ENCODE measurements at places on chromosomes 6 and 20. TPM values are rescaled to one million over a fixed set of nuclear protein-coding genes. Genes with fewer than 3 reads are reported as not detected.

- no peaks in the 10 kb centered on the region for H3K27me3 ChIP-seq
- no peak overlapping the region for H3K27ac ChIP-seq
- DNase-seq = no peak
Measured at GRCh38 chr20:21190869-21191268, 65.0 kb downstream of the KIZ start.

DNA sequence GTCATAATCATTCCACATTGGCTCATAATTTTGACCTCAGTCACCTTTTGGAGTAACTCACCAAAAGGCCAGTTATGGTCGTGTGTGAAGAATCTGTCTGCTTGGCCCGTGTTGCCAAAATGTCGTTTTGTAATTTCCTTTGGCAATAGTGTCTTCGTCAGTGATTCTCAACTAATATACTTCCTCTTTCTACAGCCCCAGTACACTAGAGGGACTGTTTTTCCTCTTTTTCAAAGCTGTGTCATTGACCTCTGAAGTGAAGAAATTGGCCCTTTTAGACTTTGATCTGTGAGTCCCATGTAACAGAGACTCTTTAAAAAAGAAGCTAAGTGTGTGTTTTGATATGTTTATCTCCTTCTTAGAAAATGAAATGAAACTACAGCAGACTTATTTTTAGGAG, 5.2 kb downstream of the FOXO3 start:
- H3K36me3 ChIP-seq = peaks cover 22% of the 10 kb centered on the region
- no peaks in the 10 kb centered on the region for H3K27me3 ChIP-seq
- H3K4me3 ChIP-seq = peak overlapping the region; percentile 46
- peak overlapping the region; percentile 87 for H3K27ac ChIP-seq
- no peak for DNase-seq

DNA sequence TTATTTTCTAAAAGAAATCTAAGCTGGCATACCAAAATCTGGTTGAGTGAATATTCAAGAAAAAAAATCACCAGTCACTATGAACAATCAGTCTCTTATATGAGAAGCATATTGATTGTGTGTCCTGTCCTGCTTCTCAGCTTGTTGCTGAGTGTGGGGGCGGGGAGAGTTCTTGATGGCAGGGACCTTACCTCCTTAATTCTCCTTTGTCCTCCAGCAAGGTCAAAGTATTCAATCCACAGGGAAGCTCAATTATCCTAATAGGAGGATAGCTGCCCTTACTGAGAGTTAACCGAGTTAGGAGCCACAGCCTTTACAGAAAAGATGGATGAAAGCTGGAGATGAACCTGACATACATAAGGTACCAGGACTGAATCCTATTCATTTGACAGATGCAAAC, 154.0 kb downstream of the LY86 start:
- H3K4me3 ChIP-seq = no peak overlapping the region
- H3K4me1 ChIP-seq = no peaks in the 10 kb centered on the region
- no peak overlapping the region for H3K27ac ChIP-seq
- peaks cover 19% of the 10 kb centered on the region for H3K27me3 ChIP-seq
- H3K36me3 ChIP-seq = no peaks in the 10 kb centered on the region

GRCh38 chr20:43666376-43667328, at the start of gene MYBL2:
TSS of gene MYBL2 (plus strand) at chr20:43667114. CDS start at chr20:43667284, 170 bp downstream.
- peaks cover 11% of the 10 kb centered on the region for H3K4me1 ChIP-seq
- H3K27ac ChIP-seq = no peak within 1 kb of the TSS
- DNase-seq = peak; percentile 87
- peaks cover 4% of the 10 kb centered on the region for H3K27me3 ChIP-seq

DNA sequence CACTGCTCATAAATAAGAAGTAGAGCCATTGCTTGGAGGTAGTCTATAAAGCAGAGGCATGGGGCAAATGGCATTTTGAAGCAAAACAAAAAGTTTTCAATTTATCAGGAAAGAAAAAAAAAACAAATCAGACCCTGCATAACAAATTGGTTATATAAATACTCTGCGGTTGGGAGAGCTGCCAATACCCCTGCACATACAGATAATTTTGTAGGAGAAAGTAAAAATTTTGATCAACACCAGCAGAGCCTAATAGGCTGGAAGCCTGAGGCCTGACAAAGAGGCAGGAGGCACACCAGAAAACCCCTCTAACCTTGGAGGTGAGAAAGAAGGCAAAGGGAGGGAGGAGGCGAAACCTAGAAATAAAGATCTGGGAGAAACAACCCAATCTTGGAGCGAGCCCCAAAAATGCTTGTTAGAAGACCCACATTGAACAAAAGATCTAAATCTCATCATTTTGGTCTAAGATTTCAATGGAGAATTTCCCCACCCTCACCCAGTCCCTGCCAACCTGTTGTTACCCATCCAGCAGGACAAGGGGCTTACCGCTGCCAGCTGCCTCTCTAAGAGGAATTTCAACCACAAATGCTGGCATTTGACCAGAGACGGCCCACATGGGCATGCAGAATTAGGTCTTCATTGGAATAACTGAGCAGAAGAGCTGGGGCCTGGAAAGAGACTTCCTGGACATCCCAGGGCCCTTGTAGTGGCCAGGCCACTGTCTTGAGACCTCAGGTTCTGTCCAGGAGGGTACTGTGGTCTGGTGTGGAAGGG, 28.4 kb downstream of the FOXA2 start:
- H3K4me1 ChIP-seq = no peaks in the 10 kb centered on the region
- no peak overlapping the region for H3K27ac ChIP-seq
- no peaks in the 10 kb centered on the region for H3K36me3 ChIP-seq

- DNase-seq = no peak
- peak overlapping the region; percentile 73 for H3K27ac ChIP-seq
- no peaks in the 10 kb centered on the region for H3K27me3 ChIP-seq
- peaks cover 22% of the 10 kb centered on the region for H3K4me1 ChIP-seq
- peak overlapping the region; percentile 75 for H3K4me3 ChIP-seq
Measured at GRCh38 chr6:7106752-7107577, 796 bp upstream of the RREB1 start.

GRCh38 chr20:64090165-64090564, 6.0 kb upstream of the LKAAEAR1 start:
- peaks cover 10% of the 10 kb centered on the region for H3K27me3 ChIP-seq
- DNase-seq = no peak
- no peak overlapping the region for H3K27ac ChIP-seq
- H3K4me3 ChIP-seq = no peak overlapping the region
- no peaks in the 10 kb centered on the region for H3K4me1 ChIP-seq

DNA sequence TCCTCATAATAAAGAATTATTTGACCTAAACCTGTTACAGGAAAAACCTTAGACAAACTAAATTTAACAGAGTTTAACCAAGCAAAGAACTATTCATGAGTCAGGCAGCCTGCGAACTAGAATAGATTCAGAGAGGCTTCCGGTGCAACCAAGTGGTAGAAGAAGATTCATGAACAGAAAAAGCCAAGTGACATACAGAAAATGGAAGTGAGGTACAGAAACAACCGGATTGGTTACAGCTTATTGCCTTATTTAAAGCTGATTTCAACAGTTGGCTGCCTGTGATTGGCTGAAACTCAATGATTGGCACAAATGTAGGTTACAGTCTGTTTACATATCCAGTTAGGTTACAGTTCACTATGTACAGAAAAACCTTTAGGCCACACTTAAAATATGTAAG, 10.1 kb downstream of the PPP1R3G start:
- no peak overlapping the region for H3K27ac ChIP-seq
- peaks cover 16% of the 10 kb centered on the region for H3K4me1 ChIP-seq
- no peak overlapping the region for H3K4me3 ChIP-seq
- no peaks in the 10 kb centered on the region for H3K36me3 ChIP-seq

DNA sequence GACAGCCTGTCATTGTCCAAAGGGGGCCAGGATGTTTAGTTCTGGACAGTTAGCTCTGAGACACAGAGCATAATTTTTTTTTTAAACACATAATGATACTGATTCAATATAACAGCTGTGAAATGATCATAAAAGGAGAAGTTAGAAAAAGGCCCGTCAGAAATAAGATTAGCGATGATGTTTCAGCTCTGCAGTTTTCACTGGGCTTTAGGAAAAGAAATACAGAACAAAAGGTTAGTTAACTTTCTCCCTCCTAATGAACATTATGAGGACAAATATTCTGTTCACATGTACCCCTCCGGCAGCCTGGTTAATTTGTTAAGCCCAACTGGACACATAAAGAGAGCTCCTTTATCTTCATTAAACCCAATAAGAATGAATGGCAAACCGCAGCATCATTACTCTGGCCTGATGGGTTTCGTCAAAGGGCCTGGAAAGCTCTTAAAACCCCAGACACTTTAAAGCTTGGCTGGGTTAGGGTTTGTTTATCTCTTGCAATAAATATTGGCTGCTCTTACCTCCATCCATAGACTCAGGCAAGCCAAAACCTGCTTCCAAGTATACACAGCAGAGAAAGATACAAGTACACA, 394.6 kb downstream of the KIF16B start:
- H3K4me1 ChIP-seq = no peaks in the 10 kb centered on the region
- no peaks in the 10 kb centered on the region for H3K36me3 ChIP-seq
- DNase-seq = no peak
- H3K27me3 ChIP-seq = no peaks in the 10 kb centered on the region

DNA sequence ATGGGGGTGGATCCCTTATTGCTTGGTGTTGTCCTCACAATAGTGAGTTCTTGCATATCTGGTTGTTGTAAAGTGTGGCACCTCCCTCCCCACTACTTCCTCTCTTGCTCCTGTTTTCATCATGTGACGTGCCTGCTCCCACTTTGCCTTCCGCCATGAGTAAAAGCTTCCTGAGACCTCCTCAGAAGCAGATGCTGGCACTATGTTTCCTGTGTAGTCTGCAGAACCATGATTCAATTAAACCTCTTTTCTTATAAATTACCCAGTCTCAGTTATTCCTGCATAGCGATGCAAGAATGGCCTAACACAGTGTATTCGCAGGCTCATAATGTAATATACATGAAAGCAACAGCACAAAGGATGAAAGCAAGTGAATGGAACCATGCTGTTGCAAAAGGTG, 28.4 kb upstream of the ANKRD60 start:
- no peak overlapping the region for H3K27ac ChIP-seq
- H3K4me1 ChIP-seq = peaks cover 9% of the 10 kb centered on the region
- DNase-seq = no peak
- H3K36me3 ChIP-seq = peaks cover 21% of the 10 kb centered on the region

DNA sequence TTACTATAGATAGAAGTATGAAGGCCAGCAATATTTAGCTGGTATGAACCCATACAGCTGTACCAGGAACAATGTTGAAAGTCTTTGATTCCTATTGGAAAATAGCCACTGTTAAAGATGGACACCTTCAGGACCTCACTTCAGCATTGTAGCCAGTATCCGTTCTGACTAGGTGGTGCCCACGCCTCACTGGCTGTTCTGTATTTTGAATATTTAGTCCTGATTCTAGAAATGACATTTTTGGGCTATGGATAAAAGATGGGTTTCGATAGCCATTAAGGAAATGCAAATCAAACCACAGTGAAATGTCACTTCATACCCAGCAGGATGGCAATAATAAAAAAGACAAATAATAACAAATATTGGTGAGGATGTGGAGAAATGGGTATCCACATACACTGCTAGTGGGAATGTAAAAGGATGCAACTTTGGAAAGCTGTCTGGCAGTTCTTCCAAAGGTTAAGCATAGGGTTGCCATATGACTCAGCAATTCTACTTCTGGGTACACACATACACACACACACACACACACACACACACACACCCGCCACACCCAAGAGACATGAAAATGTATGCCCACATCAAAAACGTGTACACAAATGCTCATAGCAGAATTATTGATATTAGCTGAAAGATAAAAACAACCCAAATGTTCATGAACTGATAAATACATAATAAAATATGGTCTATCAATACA, 56.8 kb downstream of the UTRN start:
- peaks cover 6% of the 10 kb centered on the region for H3K36me3 ChIP-seq
- H3K27me3 ChIP-seq = no peaks in the 10 kb centered on the region
- H3K4me3 ChIP-seq = no peak overlapping the region
- peaks cover 70% of the 10 kb centered on the region for H3K4me1 ChIP-seq
- no peak for DNase-seq
- peak overlapping the region; percentile 73 for H3K27ac ChIP-seq

DNA sequence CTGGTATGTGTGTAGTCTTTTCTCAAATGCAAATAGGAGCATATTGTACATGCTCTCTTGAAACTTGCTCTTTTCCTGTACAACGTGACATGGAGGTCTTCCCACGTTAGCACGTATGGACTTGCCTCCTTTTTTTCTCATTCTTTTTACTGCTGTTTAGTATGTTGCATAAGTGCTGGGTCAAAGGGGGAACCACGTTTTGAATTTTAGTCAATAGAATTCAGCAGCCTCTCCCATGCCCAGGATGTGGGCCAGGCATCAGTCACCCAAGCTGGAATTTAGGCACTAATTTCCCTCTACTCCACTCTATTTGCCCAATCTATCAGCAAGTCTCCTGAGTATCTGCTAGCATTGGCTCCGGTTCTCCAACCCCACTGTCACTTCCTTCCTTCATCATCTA, 41.5 kb upstream of the RNF24 start:
- no peak overlapping the region for H3K4me3 ChIP-seq
- peaks cover 3% of the 10 kb centered on the region for H3K4me1 ChIP-seq
- H3K36me3 ChIP-seq = no peaks in the 10 kb centered on the region
- no peak for DNase-seq
- H3K27me3 ChIP-seq = no peaks in the 10 kb centered on the region
- no peak overlapping the region for H3K27ac ChIP-seq

DNA sequence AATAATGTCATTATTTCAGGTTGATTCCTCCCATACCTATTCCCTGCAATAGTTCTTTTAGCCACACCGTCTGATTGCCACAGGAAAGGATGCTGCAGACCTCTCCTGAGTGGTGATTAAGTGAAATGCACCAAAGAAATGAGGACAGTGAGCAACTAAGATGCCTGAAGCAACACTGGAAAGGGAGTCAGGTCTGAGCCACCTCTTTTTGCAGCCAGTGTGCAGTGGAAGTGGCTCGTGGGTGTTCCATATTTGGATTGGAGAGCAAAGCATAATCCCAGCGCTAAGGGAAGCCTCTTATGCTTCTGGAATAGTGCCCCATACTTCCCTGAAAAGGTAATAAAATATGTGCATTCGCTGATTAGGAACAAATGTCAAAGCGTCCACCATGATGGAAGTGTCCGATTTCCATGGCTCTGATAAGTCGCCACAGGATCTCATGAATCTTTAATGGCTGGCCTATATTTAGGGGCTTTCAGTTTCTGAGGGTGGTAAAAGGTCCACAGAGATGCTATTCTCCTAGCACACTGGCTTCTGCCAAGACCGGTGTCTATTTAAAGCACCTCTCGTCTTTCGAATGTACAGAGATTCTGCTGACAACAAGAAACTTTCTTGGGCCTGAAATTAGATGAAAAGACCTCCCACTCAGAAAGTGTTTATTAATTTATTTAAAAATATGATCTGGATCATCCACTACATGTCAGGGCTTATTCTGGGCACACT, 253.9 kb downstream of the SLC24A3 start:
- no peaks in the 10 kb centered on the region for H3K4me1 ChIP-seq
- DNase-seq = peak; percentile 23
- H3K4me3 ChIP-seq = no peak overlapping the region
- H3K27me3 ChIP-seq = no peaks in the 10 kb centered on the region
- no peak overlapping the region for H3K27ac ChIP-seq
- no peaks in the 10 kb centered on the region for H3K36me3 ChIP-seq

Gene EPB41L1
- total RNA-seq = 31.4 TPM

Gene PREX1
- total RNA-seq = 24.2 TPM

Gene C6orf52
- total RNA-seq = 0.84 TPM

Gene RUNX2
- 25.3 TPM for total RNA-seq

Gene SLC17A1
- not detected for total RNA-seq

Gene NHLRC1
- total RNA-seq = 1.5 TPM

Gene C20orf141
- total RNA-seq = not detected
